ENCODE measurements at places on chromosomes 1 and 21.

DNA sequence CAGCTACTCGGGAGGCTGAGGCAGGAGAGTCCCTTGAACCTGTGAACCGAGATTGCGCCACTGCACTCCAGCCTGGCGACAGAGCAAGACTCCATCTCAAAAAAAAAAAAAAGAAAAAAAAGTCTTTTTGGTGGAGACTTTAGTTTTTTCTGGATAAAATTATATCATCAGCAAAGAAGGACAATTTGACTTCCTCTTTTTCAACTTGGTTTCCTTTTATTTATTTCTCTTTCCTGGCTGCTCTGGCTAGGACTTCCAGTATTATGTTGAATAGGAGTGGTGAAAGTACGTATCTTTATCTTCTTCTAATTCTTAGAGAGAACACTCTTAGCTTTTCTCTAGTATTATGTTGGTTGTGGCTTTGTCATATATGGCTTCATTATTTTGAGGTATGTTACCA is 130.8 kb downstream of the PCBP3 start:
- DNase-seq = no peak

DNA sequence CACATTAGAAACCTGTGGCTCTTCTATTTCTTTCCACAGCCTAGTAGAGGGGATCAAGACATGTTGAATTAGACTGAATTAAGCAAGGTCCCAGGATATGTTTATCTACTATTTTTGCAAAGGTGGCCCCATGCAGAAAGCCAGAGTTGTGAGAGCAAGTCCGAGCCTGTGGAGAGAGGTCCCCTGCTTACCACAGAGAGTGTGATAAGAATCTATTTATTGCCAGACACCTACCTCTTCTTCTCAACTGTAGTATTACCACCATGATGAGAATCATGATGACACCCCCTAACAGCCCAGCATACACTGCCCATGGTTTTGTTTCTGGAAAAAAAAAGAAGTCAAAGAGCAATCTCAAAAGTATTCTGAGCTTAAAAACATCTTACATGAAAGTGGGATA is 23.0 kb downstream of the SLAMF1 start:
- DNase-seq = no peak

- DNase-seq = no peak
Measured at GRCh38 chr1:156797212-156797871, 19.3 kb downstream of the SH2D2A start.

DNA sequence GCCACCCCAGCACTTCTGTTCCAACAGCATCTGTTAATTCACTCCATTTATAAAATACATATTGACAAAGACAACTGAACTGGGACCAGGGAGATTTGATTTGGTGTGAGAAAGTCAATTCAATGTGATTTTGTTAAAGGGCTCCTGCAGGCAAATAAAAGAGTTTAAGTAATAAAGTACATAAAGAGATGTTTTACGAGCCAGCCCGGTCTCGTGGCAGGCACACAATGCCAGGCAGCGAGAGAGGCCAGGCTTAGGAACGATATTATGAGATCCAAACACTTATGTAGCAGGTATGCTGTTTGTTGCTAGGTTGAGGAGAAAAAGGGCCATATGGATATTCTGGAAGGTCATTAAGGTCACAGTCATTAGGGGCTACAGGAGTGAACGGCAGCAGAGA is 227.1 kb downstream of the KCTD3 start:
- no peak for DNase-seq

DNA sequence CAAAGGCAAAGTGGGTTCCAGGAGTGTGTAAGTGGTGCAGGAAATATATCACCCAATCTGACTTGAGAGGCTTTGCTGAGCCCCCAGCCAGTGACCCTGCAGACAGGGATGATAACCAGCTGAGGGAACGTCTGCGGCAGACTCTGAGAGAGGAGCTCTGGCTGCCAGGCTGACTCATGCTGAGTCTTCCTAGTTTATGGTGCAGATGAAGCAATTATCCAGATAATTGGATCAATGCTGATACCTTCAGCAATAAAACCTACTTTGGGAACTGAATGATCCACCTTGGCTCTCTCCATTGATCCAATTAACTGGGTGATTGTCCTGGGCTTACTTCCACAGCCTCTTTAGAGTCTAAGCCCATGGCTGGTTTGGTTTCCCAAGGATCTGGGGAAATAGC is 7.3 kb downstream of the C8B start:
- no peak for DNase-seq
